ENCODE measurements at places on chromosomes 3 and 15.
A peak's percentile ranks its signal among the peaks of the same experiment; 100 is the strongest.

- DNase-seq = no peak
Measured at GRCh38 chr3:133137042-133137996, 99.1 kb downstream of the TMEM108 start.

- DNase-seq = no peak
Measured at GRCh38 chr15:39465843-39466749, 114.8 kb upstream of the THBS1 start.

- no peak for DNase-seq
Measured at GRCh38 chr3:126546549-126547239, 12.0 kb downstream of the C3orf22 start.

DNA sequence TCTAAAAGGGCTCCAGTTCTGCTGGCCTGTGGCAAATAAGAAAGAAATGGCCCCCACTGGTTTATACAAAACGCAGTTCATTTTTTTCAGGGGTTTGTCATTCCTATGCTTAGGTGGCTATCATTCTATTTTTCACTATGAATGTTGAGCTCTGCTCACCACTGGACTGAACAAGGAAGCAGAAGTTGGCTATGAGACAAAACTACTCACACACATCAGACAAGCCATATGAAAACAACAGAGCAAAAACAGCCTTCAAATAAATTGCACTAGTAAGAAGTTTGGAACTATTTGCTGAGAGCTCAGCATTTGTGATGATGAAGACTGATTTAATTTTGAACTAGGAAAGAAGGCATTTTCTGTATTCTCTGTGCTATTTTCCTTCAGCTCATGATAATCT, 328.5 kb downstream of the MECOM start:
- DNase-seq = no peak

GRCh38 chr3:36796161-36796560, 31.8 kb upstream of the DCLK3 start:
- DNase-seq = no peak

GRCh38 chr15:73844356-73844755, 29.0 kb upstream of the TBC1D21 start:
- no peak for DNase-seq

DNA sequence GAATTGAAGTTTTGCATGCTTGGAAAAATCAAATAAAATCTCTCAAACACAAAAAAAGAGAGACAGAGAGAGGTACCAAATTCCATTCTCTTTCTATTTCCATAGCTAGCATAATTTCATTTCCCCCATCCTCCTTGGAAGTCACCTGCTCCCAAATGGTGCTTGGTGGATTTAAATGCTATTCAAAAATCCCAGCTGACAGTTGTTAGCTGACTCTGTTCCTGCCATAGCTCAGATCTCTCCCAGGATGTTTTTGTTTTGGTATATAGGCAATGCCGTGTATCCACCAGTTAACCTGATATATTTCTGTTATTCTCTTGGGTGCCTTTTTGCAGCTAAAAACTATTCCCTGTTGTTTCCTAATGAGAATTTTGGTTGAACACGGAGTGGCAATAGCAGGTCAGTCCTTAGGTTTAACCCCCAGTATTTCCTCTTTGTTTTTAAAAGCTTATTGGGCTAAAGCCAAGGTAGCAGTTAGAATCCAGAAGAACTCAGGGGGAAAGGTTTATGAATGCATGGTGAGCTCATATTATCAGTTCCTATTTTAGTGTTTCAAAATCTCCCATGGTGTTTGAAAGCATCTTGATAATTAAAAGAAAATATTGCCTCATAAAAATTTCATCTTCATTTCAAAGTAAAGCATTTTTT, 240.0 kb upstream of the GBE1 start:
- DNase-seq = no peak

DNA sequence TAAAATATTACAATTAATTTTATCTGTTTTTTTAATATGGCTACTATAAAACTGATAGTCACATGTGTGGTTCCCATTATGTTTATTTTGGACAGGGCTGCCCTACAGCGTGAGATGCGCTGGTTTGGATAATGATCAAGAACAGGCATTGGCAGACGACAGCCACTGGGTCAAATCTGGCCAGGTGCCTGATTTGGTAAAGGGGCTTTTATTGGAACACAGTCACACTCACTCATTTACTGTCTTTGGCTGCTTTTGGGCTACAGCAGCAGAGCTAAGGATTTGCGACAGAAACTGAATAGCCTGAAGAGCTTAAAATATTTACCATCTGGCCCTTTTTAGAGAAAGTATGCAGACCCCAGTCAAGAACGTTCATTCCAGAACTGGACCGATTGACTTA, 724.2 kb upstream of the CFAP20DC start:
- no peak for DNase-seq

- peak; percentile 61 for DNase-seq
Measured at GRCh38 chr3:32374788-32375595, 16.7 kb upstream of the CMTM7 start.

DNA sequence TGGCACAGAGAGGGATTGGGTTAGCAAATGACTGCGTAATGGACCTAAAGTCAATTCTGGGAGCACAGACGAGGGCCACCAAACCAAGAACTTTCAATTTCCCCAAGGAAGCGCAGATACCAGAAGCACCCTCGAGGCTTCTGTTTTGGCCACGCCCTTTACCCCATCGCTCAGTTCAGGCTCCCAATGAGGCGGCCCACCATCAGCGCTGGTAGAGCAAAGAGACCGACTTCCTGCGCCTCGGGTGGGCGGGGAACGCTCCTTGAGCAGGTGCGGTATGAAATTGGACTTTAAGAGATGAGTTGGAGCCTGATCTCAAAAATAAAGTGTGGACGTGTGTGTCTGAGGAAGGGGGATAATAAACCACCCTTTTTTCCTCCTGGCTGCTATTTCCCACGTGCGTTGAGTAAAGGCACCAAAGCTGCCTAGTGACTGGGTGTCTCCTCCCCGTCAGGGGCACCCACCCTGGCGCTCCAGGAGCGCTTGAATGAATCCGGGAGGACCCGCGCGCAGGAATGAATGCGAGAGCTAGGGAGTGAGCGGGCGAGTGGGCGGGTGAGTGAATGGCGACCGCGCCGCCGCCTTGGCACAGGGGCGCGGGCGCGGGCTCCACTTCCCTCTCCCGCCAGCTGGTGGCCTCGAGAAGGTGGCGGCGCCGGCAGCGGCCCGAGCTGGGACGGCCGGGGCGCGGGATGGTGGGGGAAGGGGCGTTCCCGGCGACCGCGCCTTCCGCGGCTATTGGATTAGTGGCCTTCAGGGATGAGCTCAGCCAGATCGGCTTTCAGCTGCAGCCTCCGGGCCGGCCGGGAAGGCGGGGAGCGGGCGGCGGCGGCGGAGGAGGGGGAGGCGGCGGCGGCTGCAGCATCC, at the start of gene SPSB4:
TSS of gene SPSB4 (plus strand) at position 772 of the 867 bp plus-strand sequence. CDS start 14,758 bp downstream, outside the sequence.
- DNase-seq = no peak

DNA sequence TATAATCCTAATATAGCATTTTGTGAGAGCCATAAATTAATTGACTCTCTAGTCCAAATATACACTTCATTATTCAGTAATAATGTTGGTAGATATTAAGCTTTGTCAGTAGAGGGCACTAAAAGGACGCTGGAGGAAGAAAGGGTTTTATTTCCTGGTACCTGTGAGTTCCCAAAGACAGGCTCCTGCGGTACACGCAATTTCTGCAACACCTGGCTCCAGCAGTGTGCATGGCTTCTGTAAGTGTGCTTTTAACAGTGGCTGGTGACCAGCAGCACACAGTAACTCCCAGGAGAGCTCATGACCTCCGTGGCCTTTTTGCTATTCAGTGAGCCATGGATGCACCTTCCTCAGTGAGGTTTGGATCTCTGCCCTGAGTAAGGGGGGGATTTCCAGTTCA, 338.3 kb upstream of the ZNF385D start:
- DNase-seq = no peak
